NCI-H1417 treated with DMSO at 0.1 percent for 48 hours (cell line): ENCODE measurements at places on chromosomes 5 and 9.
A peak's percentile ranks its signal among the peaks of the same experiment; 100 is the strongest.

GRCh38 chr9:14346231-14346791 is 32.4 kb upstream of the NFIB start:
- DNase-seq: no peak

DNA sequence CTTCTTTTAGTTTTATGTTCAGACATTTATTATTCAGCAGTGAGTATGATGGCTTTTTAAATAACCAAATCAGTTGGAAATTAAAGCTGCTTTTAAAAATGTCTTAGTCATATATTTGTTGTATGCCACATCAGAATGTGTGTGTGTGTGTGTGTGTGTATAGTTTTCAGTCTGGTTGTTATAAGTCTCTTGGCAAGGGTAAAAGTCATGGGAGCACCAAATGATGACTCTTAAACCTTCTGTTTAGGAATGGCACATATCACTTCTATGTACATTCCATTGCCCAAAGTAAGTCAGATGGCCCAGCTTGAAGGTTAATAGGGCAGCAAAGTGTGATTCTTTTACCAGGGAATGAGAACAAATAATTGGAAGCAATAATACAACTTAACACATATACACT is 135.9 kb downstream of the RNF180 start:
- no peak for DNase-seq

- DNase-seq: no peak
Observed at GRCh38 chr5:122110987-122111386, 18.4 kb upstream of the ZNF474 start.

DNA sequence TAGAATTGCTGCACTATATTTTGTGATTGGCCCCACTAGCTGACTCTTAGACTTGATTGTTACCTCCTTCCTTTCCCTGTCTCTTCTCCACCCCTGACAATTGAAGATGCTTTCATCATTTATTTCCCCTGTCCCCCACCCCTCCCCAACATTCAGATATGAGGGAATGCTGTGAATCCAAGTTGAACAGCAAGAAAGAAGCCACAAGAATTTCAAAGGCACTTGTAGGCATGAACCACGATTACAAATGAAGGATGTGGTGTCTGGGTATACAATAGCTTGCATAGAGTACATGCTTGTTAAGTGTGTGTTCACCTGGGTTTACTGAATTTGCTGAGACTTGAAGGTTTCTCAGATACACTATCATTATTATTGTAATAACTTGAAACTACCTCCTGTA is 78.3 kb upstream of the TRIO start:
- DNase-seq: no peak

GRCh38 chr5:87015901-87016300 is 251.8 kb upstream of the RASA1 start:
- no peak for DNase-seq

DNA sequence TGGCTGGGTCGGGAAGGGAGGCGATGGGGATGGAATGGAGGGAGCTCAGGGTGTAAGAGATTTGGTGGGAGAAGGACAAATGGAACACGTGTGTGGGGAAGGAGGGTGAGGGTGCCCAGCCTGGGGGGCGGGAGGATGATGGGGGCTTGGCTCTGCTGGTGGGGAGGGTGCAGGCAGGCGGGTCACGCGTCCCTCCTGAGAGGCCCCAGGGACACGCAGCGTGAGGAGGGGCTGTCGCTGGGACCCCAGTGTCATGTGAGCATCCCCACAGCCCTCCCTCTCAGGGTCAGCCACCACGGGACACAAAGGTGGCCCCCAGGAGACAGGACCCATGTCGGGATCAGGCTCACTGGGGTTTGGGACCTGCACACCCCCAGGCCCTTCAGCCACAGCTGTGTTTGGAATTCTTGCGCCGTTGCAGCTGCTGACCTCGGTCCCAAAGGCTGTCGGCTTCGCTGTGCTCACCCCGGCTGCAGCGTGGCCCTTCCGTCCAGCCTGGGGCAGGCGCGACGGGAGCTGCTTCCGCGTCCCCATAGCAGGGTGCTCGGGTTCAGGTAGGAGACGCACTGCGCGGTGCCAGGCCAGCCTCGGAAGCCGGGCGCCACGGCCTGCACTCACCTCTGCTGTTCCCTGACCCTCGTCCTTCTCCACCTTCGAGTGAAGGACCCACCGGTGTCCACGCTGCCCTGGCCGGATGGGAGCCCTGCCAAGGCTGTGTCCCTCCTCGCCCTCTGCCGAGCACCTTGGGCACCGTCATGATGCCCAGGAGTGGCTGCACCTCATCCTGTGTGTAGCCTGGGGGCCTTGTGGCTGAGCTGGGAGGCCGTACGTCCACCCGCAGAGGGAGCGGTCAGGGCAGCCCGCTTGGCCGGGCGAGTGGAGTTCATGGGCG is 5.4 kb downstream of the SLC6A19 start:
- DNase-seq: no peak

GRCh38 chr9:78003730-78004129 is 27.9 kb downstream of the GNAQ start:
- no peak for DNase-seq

DNA sequence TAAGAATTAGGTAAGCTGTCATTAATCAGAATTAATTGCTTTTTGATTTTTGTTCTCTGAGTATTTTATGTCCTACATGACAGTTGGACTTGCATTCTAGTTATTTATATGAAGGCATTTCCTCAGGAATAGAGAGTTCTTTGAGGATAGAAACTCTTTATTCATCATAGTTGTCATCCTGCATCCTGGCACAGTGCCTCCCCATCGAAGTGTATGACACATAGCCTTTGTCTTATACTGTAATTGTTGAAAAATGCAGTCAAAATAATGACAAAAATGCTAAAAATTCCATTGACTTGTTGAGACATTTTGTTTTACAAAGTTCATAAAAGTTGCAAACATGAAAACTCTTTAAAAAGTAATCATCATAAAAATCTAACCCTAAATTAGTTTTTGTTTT is 36.5 kb downstream of the CFAP95 start:
- DNase-seq: no peak

DNA sequence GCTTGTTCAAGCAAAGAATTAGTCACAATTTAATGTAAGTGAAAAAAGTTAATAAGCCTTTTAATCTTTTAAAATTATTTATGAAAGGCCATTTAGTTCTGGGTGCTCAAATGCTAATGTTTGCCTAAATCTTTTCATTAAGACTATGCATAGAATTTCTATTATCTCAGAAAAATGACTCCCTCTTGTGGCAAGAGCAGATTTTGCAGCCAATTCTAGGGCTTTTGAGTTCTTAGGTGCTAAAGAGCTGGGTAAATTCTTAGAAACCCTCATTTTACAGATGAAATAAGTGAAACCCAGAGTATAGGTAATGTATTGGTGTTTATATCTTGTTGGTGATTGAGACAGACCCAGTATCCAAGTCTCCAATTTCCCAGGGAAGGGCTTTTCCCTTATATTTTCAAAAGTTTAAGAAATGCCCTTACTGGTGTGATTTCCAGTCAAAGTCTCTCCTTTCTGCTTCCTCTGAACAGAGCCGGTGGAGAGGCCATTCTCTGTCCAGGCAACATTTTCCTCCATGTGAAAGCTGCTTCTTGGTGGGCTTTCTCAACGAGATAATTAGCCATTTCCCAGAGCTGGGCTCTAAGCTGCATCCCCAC is 24.1 kb upstream of the PCSK5 start:
- no peak for DNase-seq

GRCh38 chr9:100126423-100126822 is 27.4 kb downstream of the INVS start:
- no peak for DNase-seq

GRCh38 chr9:123550012-123550411 is 194.0 kb downstream of the CRB2 start:
- DNase-seq: no peak

- DNase-seq: peak; percentile 15
Observed at GRCh38 chr5:72013766-72014624, 93.3 kb upstream of the MAP1B start.

- DNase-seq: no peak
Observed at GRCh38 chr5:172855597-172856292, 21.7 kb downstream of the ERGIC1 start.

DNA sequence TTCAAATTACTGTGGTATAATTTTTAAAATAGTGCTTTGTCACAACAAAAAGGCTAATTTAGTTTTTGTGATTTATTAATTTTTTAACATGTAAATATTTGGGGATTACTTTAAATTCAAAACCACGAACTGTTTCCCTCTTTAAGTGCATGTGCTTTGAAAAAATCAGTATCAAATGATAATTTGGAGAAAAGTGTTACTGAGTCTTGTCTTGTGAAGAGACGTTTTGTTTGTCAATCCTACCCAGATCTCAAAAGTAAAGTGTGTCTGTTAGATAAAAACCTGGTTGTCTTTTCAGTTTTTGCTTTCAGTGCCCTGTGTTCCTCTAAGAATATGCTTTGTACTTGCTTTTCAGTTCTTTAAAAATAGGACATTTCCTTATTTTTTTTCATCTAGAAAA is 7.7 kb downstream of the ZSWIM6 start:
- DNase-seq: no peak

- DNase-seq: no peak
Observed at GRCh38 chr5:38059876-38060275, 198.5 kb upstream of the EGFLAM start.

DNA sequence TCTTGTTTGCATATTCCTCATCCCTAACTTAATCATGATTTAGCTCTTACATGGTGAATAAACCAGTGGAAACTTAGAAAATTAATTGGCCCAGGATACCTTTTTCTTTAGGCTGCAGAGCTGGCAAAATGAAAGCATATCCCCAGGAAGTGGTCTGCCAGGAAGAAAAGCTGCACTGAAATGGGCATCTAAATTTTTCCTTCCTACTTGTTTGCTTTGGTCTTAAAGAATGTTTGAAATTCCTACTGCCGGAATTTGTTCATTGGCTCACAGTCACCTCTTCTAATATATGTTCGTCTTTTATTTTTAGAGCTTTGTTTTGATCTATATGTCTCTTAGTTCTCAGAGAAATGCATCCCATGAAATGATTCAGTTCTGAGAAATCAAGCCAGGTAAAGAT is 113.2 kb upstream of the ELL2 start:
- DNase-seq: no peak

DNA sequence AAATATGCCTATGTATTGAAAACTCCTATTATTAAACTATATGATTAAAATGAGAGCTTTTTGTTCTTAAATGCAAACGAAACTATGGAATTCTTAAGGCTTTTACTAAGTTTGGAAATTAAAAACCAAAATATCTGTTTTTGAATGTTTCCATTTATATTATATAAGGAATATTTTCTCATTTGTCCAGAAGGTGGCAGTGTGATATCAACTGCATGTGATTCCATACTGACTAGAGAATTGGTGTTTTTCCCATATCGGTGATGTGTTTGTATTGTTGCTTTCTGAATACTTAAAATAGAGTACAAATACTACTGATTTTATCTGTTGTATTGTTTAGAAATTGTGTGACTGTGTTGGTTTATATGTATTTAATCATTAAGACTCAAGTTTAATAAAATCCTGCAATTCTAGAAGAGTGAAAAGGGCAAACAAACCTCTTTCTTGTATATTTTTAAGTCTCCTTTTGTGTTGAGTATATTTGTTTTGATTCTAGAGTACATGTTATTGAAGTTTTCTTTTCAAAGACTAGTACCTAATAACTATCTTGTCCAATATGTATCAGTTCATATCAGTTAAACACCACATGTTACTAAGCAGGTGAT is 320.8 kb downstream of the CCDC171 start:
- DNase-seq: no peak

GRCh38 chr5:139746691-139747582 is 48.7 kb upstream of the PSD2 start:
- DNase-seq: no peak

GRCh38 chr5:30099634-30100033 is 1093.9 kb upstream of the CDH6 start:
- no peak for DNase-seq

- no peak for DNase-seq
Observed at GRCh38 chr5:116766470-116766947, 191.9 kb upstream of the SEMA6A start.

- no peak for DNase-seq
Observed at GRCh38 chr9:126959336-126959735, 44.8 kb downstream of the RALGPS1 start.

- no peak for DNase-seq
Observed at GRCh38 chr5:33010846-33011245, 299.7 kb downstream of the NPR3 start.

DNA sequence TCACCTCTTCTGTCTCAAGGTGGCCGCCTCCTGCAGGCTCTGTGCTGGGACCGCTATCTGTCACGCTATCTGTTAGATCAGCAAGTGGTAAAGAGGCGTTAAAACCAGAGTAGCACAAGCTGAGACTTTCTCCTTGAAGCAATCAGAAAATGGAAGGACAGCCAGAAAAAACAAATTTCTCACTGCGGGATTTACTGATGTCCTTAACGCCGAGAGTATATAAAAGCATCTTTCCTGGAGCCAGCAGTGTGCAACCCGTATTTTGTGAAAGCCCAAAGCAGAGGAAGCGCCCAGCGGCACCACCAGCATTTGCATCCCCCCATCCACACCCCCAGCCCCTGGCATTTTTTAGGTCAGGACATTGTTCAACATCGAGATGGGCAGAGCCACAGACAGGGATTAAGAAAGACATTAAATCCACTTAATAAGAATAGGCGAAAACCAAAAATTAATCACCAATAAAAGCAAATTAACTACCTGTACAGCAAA is 48.6 kb downstream of the DUSP1 start:
- no peak for DNase-seq

DNA sequence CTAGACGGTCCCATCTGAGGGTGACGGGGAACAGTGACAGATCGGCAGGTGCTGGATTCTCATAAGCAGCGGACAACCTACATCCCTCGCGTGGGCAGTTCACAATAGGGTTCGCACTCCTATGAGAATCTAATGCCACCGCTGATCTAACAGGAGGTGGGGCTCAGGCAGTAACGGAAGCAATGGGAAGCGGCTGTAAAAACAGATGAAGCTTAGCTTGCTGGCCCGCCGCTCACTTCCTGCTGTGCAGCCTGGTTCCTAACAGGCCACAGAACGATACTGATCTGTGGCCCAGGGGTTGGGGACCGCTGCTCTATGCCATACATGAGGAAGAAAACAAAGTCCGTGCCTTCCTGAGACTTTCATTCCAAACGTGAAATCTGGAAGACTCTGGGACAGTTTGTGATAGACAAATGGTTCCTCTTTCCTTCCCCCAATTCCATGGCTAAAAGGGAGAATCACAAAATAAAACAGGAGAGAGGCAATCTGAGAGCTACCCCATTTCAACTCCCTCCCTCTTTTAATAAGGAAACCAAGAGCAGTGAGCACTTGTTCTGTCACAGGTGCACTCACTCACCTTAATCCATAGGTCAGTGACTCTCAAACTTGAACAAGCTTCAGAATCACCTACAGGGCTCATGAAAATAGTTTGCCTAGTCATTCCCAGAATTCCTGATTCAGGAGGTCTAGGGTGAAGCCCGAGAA is 12.1 kb downstream of the PDCL start:
- no peak for DNase-seq

GRCh38 chr5:138212828-138213160 is 329 bp downstream of the CDC23 start:
- no peak for DNase-seq

- DNase-seq: no peak
Observed at GRCh38 chr5:132229236-132229635, 1.6 kb upstream of the P4HA2 start.

DNA sequence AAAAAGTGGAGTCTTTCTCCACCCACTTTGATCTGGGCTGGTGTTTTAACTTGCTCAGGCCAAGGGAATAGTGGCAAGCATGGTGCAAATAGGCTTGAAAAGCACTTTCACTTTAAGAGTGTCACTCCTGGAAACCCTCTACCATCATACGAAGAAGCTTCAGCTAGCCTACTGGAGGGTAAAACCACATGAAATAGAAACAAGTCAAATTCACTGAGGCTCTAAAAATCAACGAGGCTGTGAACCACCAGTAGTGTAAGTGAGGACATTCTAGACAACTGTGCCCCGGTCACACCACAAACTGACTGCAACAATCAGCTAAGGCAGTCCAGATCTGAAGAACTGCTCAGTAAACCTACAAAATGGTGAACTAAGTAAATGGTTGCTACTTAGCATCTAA is 2366.3 kb upstream of the C9orf72 start:
- no peak for DNase-seq
